Activated CD8-positive, alpha-beta memory T cell treated with anti-CD3 and anti-CD28 coated beads, Interleukin-2, amount 50 U/mL, for 4 hours (primary cell): ENCODE measurements at places on chromosomes 12 and 14.

GRCh38 chr12:104673696-104674482 lies 217.1 kb downstream of the CHST11 start:
- DNase-seq = no peak

DNA sequence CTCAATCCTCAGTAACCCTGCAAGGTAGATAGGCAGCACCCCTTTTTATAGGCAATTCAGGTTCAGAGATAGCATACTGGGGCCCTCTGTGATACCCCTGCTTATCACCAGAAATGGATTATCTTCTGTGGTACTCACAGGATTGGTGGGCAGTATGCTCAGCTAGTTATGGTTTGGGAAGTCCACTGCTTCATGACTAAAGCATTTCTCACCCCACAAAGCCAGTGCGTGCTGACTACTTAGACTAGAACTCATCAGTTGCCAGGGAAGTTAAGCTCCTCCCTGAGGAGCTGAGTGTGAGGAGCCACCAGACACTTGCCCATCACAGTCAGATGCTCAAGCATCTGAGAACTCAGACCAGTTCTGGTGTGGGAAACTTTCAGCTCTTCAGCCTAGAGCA lies 76.3 kb downstream of the SCAF11 start:
- DNase-seq = no peak

- DNase-seq = no peak
These were observed 131.4 kb upstream of the CCDC175 start for GRCh38 chr14:59707778-59708561.

DNA sequence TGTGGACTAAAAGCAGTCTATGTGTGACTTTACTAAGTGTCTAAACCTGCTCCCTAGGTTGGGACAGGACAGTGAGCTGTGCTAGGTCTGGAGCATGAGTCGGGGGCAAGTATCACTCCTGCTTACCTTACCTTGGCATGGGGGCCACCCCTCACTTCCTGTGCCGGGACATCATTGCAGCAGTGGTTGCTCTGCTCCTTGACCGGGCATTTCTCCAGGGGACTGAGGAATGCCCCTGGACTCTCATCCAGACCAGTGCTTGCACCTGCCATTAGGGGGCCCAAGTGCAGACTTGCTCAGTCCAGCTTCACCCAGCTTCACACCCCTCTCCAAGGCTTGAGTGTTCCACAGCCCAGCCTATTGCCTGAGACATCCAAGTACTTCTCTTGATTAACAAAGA lies 84.7 kb upstream of the NELL2 start:
- DNase-seq = no peak
